ENCODE measurements at places on chromosomes 3 and 15.
A peak's percentile ranks its signal among the peaks of the same experiment; 100 is the strongest.

- DNase-seq = no peak
Measured at GRCh38 chr3:98984024-98984423, 82.5 kb upstream of the DCBLD2 start.

DNA sequence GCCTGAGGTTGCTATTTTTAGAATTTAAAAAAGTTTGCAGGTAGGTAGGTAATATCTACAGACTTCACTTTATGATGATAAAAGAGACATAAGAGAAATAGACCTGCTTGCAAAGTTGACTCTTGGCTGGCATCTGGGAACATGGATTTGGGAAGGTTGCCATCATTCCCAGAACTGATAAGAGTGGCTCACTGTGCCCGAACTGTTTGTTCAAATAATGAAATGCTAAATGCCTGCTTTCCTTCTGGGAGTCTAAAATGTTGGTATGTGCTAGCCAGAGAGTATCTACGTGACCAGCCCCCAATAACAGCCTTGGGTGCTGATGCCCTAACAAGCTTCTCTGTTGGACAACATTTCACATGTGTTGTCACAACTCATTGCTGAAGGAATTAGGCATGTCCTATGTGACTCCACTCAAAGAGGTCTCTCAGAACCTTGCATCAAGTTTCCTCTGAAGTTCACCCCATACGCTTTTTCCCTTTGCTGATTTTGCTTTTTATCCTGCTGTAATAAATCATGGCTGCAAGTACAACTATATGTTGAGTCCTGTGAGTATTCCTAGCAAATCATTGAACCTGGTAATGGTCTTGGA is 95.5 kb downstream of the FHIT start:
- no peak for DNase-seq

DNA sequence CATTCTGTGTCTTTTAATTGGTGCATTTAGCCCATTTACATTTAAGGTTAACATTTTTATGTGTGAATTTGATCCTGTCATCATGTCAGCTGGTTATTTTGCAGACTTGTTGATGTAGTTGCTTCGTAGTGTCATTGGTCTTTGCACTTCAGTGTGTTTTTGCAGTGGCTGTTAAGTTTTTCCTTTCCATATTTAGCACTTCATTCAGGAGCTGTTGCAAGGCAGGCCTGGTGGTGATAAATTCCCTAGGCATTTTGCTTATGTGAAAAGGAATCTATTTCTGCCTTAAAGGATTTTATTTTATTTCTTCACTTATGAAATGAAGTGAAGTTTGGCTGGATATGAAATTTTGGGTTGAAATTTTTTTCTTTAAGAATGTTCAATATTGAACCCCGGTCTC is 70.2 kb upstream of the CD96 start:
- no peak for DNase-seq

DNA sequence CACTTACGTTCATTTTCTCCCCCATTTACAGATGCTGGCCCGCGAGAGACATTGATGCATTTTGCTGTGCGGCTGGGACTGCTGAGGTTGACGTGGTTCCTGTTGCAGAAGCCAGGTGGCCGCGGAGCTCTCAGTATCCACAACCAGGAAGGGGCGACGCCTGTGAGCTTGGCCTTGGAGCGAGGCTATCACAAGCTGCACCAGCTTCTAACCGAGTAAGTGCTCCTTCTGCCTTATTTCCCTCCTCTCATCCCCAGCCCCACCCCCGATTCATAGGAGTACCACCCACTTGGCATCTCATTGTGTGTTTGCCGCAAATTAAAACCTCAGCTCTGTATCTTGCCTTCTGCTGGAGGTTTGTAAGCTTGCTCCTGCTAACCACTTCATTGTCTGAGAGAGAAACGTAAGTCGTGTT is 163.3 kb downstream of the AKAP13 start:
- no peak for DNase-seq

GRCh38 chr15:61541516-61541915 is 312.4 kb upstream of the RORA start:
- DNase-seq = no peak

GRCh38 chr15:25182736-25183445 is 228.1 kb downstream of the SNRPN start:
- DNase-seq = no peak

DNA sequence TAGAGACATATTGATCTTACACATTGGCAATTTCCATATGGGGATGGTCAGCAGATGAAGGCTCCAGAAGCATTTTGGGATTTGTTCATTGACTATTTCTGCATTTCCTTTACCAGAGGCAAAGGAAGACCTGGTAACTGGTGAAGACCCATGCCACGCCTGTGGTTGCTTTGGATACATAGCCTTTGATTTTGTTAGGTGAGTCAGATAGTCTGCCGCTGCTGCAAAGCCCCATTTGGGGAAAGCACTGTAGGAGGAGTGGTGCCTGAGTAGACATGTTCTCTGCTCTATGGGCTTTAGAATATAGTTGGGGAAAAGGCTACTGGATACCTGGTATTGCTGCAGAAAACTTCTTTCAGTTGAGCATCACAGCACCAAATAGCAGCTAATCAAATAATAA is 56.8 kb downstream of the TFG start:
- no peak for DNase-seq

GRCh38 chr3:72129501-72130094 is 344.6 kb upstream of the PROK2 start:
- DNase-seq = no peak

DNA sequence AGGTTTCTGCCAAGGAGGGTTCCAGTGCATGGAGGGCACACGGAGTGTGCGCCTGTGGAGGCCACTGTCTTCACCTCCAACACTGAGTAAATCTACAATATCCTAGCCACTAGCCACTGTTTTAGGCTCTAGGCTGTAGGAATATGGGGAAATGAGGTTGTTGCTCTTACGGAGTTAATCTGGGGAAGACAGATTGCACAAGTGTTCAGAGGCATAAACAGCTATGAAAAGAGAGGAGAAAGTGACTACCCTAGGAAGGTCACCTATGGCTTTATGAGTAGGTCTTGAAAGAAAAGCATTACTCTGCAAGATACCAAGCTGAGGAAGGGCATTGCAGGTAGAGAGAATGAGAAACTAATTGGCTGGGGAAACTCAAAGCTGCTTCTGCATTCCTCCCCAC is 85.7 kb downstream of the CYP19A1 start:
- no peak for DNase-seq

GRCh38 chr3:52721002-52721729 is 15.3 kb downstream of the SPCS1 start:
- peak; percentile 100 for DNase-seq

DNA sequence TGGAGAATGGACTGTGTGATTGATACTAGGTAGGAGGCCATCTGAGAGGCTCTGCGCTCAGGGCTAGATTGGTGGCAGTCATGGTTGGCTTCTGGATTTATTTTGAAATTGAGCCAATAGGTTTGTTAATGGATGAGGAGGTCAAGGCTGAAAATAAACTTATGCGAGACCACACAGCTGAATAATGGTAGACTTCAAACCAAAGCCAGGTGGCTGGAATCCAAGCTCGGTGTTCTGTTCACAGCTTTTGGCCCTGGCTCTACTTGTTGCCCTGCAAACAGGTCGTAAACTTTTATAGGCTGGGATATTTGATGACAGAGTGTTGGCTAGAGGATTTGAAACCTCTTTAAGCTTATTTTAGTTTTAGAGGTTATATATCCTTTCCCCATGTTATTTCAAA is 160.4 kb downstream of the CHL1 start:
- DNase-seq = no peak

DNA sequence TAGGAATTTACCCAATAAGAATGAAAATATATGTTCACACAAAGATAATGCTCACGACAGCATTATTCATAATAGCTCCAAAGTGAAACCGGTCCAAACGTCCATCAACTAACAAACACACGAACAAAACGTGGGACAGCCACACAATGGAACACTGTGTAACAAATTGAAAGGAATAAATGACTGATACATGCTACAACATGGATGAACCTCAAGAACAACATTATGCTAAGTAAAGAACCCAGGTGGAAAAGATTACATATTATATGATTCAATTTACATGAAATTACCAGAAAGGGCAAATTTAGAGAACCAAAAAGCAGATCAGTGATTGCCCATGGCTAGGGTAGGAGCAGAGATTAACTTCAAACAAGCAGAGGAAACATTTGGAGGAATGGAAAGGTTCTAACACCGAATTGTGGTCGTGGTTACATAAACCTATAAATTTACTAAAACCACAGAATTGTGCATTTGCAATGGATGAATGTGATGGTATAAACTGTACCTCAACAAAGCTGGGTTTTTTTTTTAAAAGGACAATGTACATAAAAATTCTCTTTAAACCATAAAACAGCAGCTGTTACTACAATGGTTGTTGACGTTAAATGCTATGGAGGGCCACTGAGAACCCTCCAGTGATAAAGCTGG is 76.3 kb downstream of the XXYLT1 start:
- DNase-seq = no peak

- DNase-seq = peak; percentile 51
Measured at GRCh38 chr3:127831723-127832172, 9.4 kb upstream of the MGLL start.

- DNase-seq = no peak
Measured at GRCh38 chr3:195257454-195258448, 13.2 kb downstream of the XXYLT1 start.

GRCh38 chr3:110779581-110779980 is 292.0 kb upstream of the NECTIN3 start:
- no peak for DNase-seq

GRCh38 chr3:179464323-179465092 is 13.2 kb upstream of the GNB4 start:
- DNase-seq = no peak

- DNase-seq = peak; percentile 42
Measured at GRCh38 chr3:11643201-11643603, 513 bp downstream of the VGLL4 start.

- DNase-seq = no peak
Measured at GRCh38 chr3:190242147-190242546, 80.1 kb downstream of the CLDN1 start.

DNA sequence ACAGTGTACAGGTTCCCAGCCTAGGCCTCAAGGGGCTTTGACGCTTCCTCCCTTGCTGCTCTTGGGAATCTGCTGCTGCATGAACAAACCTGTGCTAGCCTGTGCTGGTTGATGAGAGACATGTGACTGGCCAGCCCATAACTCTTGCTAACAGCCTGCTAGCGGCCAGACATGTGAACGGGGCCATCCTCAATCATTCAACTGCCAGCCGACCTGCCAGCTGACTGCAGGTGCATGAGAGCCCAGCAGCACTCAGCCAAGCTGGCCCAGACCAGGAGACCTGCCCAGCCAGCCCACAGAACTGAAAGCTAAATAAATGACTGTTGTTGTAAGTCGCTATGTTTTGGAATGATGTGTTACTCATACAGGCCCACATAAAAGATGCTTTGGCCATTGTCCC is 82.4 kb upstream of the DLG1 start:
- DNase-seq = no peak

DNA sequence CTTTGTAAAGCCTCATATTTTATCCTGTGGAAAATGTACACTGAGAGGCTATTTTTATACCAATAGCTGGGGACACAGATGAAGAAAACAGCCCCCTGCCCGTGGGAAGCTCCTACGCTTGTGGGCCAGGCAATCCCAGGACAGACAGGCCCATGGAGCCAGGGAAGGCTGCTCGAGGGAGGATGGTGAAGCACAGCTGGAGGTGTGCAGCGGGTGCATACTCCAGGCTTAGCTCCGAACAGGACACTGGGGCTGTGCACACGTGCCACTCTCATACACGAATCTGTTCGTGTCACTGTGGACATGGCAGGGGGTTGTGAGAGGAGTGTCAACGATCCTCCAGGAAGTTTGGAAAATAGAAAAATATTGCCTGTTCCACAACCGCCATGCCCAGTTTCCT is 36.1 kb downstream of the SMAD6 start:
- DNase-seq = no peak

- no peak for DNase-seq
Measured at GRCh38 chr3:185040425-185040824, 112.4 kb downstream of the C3orf70 start.

GRCh38 chr15:89999676-90000185 is 1.4 kb upstream of the ZNF710 start:
- peak; percentile 62 for DNase-seq

DNA sequence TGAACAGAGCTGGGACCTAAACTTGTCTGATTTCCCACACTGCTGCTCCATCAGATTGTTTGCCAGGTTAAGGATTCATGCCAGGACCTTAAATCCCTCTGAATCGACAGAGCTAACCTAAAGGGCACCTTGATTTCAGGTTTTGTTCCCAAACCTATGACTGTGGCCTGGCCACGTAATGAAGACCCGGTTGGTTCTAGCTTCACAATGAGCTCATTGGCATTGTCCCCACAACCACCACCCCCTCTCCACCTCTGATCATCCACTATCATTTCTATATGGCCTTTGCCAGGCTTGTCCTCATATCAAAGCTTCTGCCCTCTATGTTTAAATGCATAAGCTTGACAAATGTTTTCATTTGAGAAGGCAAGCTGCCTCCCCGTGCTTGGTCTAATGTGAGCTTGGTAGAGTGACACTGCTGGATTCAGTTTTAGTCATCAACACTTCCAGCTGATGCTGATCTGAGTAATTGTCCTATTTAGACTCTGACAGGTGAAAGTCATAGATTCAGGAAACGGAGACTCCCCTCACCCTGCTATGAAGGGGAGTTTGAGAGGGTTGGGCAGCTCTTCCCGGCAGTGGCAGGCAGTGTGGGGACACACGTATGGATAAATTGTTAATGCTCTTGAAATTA is 407.1 kb upstream of the CFAP20DC start:
- no peak for DNase-seq

DNA sequence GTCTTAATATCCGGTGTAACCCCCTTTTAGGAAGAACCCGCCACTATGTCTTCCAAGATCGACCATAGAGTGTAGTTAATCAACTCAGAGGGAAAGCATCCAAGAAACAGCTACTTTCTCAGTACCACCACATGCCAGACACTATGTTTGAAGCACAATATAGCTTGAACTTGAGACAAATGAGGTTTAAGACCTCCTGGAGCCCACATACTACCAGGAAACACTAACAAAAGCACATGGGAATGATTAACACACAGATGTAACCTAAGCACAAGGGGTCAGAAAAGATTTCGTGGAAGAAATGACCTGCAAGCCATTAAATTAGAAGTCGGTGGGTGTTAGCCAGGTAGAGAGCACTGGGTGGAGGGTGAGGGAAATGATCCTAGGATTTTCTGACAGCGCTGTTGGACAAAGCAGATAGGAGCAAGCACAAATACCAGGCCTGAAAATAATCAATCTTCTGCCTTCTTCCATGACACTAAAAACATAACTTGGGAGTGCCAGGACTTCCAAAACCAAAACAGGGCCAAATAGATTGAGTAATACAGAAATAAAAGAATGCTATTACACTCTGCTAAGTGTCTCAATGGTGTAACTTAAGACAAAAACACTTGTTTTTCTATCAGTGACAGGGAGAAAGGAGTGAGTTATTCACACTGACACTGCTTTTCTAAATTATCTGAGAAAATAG is 213.7 kb downstream of the FOXP1 start:
- no peak for DNase-seq

DNA sequence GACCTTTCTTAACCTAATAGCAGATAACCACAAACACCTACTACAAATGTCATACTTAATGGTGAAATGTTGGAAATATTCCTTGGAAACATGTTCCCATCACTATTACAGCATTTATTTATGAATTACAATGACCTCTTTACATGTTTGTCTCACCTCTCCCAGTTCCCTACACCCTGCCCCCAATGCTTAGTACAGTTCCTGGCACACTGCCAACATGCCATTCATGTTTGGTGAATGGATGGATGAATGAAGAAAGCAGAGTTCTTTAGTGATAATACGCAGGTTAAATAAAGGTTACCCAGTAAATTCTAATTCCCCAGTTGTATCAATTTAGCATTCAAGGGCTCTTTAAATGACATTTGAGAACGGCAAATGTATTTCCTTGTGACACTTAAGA is 259.9 kb upstream of the ATP11B start:
- DNase-seq = no peak
